Large intestine (tissue), 12 donors: ENCODE measurements at places on chromosomes 11 and 22. TPM values are rescaled to one million over a fixed set of nuclear protein-coding genes. Genes with fewer than 3 reads are reported as not detected.

The HORMAD2 gene
- polyA plus RNA-seq: not detected

The RAPSN gene
- polyA plus RNA-seq: 0.64 TPM

The NCF4 gene
- polyA plus RNA-seq: 9.2 TPM

GRCh38 chr22:19081351-19081750, 40.9 kb downstream of the DGCR2 start:
- H3K27ac ChIP-seq: no peak overlapping the region
- H3K27me3 ChIP-seq: no peaks in the 10 kb centered on the region
- no peak for DNase-seq
- no peak overlapping the region for H3K4me3 ChIP-seq

GRCh38 chr11:102286292-102286691, 31.0 kb upstream of the BIRC3 start:
- H3K4me3 ChIP-seq: no peak overlapping the region
- H3K27ac ChIP-seq: no peak overlapping the region
- no peaks in the 10 kb centered on the region for H3K27me3 ChIP-seq
- H3K36me3 ChIP-seq: no peaks in the 10 kb centered on the region
- no peak for DNase-seq

GRCh38 chr11:35559949-35560348, 34.5 kb upstream of the PAMR1 start:
- no peaks in the 10 kb centered on the region for H3K4me1 ChIP-seq
- H3K27ac ChIP-seq: no peak overlapping the region
- no peak for DNase-seq
- no peaks in the 10 kb centered on the region for H3K36me3 ChIP-seq
- no peak overlapping the region for H3K4me3 ChIP-seq

GRCh38 chr11:57310091-57310490, 14.7 kb downstream of the TNKS1BP1 start:
- H3K27me3 ChIP-seq: no peaks in the 10 kb centered on the region
- H3K36me3 ChIP-seq: peaks cover 65% of the 10 kb centered on the region
- H3K27ac ChIP-seq: peak overlapping the region; percentile 92
- DNase-seq: no peak
- H3K4me3 ChIP-seq: no peak overlapping the region

DNA sequence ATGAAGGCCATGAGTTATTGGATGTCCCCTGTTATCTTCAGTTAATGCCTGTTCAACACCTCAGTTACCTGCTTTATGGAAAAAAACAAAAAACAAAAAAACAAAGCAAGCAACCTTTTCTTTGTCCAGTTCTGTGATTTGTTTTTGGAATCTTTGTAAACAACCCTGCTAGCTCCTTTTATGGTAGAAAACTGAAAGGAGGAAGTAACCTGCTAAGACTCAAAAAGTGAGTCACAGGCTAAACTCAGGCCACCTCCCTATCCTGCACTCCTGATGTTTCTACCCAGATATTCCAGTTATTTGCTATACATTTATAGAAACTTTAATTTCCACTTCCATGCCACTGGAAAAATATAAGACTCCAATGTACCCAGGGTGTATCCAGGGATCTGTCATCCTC, 20.6 kb upstream of the TLCD5 start:
- H3K4me1 ChIP-seq: peaks cover 7% of the 10 kb centered on the region
- H3K36me3 ChIP-seq: no peaks in the 10 kb centered on the region
- no peak overlapping the region for H3K4me3 ChIP-seq
- DNase-seq: no peak
- no peaks in the 10 kb centered on the region for H3K27me3 ChIP-seq
- H3K27ac ChIP-seq: no peak overlapping the region

DNA sequence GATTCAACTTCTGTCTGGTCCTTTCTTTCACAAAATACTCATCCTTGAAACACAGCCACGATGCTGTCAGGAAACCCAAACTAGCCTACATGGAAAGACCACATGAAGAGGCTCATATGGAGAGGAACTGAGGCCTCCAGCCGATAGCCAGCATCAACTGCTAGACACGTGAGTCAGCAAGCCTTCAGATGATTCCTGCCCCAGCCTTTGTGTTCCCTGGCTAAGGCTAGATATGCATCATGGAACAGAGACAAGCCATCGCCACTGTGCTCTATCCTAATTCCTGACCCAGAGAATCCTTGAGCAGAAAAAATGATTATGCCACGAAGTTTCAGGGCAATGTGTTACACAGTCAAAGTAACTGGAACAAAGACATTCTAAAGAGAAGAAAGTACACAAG, 75.5 kb downstream of the ENTHD1 start:
- no peaks in the 10 kb centered on the region for H3K27me3 ChIP-seq
- H3K27ac ChIP-seq: no peak overlapping the region
- H3K4me1 ChIP-seq: no peaks in the 10 kb centered on the region
- no peak overlapping the region for H3K4me3 ChIP-seq

- H3K36me3 ChIP-seq: peaks cover 17% of the 10 kb centered on the region
- peaks cover 13% of the 10 kb centered on the region for H3K4me1 ChIP-seq
These were observed 599 bp upstream of the PPP2R1B start for GRCh38 chr11:111766834-111767142.

DNA sequence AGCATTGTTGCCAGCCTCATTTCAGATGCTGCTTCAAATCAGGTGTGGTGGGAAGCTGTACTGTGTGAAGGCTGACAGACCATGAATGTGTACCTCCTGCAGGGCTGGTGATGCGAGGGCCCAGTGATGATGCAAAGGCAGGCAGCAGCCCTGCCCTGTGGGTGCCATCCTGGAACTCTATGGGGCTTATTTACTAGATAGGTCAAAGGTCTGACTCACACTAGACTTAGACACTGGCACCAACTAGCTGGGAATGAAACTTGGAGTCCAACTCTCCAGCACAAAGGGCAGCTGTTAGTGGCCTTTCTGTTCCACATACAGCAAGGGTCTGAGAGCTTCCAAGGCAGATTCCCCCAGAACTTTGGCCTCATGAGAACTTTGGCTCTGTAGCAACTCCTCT, 138.4 kb downstream of the TTC17 start:
- no peak for DNase-seq
- no peaks in the 10 kb centered on the region for H3K27me3 ChIP-seq
- peaks cover 21% of the 10 kb centered on the region for H3K36me3 ChIP-seq
- H3K4me1 ChIP-seq: no peaks in the 10 kb centered on the region
- H3K4me3 ChIP-seq: no peak overlapping the region

GRCh38 chr11:6402561-6402981, 12.3 kb downstream of the SMPD1 start:
- no peak for DNase-seq
- peaks cover 12% of the 10 kb centered on the region for H3K4me1 ChIP-seq
- H3K27ac ChIP-seq: no peak overlapping the region
- no peaks in the 10 kb centered on the region for H3K27me3 ChIP-seq
- H3K36me3 ChIP-seq: peaks cover 36% of the 10 kb centered on the region

DNA sequence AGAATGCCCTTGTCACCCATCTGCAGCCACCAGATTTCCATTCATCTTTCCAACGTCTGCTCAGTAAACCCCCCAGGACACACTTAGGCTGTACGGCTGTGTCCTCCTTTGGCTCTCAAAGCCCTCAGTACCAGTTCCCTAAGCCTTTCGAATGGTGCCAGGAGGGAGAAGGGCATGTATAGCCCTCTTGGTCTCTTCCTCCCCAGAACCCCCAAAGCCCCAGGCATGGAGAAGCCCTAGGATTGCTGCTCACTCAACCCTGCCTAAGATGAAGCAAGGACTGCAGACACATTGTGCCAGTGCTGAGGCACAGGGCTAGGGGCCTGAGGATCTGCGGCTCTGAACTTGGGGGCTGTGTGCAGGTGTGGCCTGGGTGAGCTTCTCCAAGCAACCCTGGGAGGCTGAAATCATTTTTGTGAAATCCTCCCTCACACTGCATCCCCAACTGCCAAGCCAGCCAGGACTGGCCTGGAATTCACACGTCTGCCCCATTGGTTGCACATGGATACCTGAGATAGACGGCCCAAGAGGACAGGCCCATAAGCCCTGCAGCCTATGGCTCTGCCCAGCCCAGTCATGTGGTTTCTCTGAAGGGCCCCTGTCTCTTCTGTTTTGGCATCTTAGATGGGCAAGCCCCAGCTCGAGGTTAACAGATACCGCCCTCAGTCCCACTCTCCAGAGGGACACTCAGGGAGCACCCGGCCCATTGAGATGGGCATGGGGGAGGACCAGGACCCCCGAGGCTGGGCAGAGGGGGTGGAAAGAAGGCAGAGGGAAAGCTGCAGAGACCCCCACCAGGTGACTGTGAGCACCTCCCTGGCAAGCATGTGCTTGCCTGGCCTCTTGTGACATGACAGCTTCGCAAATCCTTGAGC, 34.0 kb downstream of the KCNQ1OT1 start:
- H3K27me3 ChIP-seq: no peaks in the 10 kb centered on the region
- DNase-seq: no peak
- no peaks in the 10 kb centered on the region for H3K4me1 ChIP-seq
- H3K27ac ChIP-seq: no peak overlapping the region
- no peak overlapping the region for H3K4me3 ChIP-seq
- H3K36me3 ChIP-seq: peaks cover 61% of the 10 kb centered on the region
